ENCODE measurements at places on chromosomes 2 and 18. TPM values are rescaled to one million over a fixed set of nuclear protein-coding genes. Genes with fewer than 3 reads are reported as not detected.

The SLC38A11 gene
- total RNA-seq = 0.48 TPM

The TUBA3E gene
- total RNA-seq = not detected

The SP140L gene
- total RNA-seq = 5.3 TPM

DNA sequence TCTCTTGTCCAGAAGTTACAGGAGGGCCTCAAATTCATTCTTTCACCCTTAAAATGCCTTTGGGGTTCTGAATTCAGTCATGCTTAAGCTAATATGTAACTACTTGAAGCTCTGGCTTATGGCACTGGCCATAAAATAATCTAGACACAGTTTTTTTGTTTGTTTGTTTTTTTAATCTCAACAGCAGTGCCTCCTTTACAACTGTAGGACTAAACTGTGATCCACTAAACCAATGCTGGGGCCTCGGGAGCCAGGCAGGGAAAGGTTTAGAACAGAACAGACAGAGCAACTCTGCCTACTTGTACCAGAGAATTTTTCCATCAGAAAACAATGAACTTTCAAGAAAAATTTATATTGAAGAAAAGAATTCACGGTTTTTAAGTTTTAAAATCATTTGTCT is 1.7 kb downstream of the STAM2 start:
- ATAC-seq = no peak

DNA sequence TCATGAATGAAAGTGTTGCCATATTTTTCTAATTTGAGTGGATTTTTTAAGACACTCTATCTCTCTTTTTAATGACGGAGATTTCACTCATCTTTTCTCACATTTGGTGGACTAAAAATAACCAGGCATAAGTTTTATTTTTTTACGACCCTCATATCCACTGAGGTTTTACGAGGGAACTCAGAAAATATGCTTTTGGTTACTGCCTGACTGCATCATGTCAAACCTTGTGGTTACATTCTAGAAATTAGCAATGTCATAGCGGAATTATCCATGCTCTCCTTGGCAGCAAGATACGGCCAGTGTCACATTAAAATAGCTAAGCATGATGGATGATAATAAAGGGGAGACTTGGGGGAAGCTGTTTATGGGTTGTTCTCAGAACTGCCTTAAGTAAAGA is 428.6 kb upstream of the FSHR start:
- ATAC-seq = no peak

DNA sequence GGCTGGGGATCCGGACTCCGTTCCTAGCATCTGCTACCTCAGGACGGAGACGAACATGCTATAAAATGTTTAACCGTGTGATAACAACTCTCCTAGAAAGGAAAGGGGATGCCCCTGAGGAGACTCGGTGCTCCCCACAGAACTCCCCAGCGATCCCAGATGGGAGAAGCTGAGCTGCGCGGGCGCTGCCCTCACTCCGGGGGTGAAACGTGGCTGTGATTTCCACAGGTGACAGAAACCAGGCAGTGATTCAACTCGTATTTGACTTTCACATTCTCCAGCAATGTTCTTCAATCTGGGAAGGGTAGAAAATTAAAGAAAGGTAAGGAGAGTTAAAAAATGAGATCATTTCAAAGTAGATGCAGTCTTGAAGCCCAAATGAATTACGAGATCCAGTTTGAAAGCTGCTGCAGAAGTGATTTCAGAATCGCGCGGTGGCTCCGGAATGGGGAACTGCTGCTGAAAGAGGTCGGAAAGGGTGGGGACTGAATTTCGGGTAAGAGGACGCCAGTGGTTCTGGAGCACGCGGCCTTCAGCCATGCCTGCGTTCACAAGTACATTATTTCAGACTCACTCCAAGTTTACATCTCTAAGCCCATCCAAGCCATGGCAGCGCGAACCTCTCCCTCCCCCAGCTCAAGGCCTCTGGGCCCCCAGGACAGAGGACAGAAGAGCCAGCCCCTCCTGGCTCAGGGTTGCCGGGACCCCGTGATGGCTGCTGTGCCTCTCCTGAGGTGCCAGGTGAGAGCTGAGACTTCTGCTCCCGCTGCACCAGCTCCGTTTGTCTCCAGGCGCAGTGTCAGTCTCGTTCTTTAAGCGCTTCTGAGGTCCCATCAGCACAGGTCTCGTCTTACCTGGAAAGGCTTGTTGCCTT is 39.5 kb downstream of the ADNP2 start:
- peak; percentile 14 for ATAC-seq
